ENCODE measurements at places on chromosomes 4 and X. TPM values are rescaled to one million over a fixed set of nuclear protein-coding genes. Genes with fewer than 3 reads are reported as not detected.

Gene DOK7
- total RNA-seq, result 2.4 TPM

Gene TAPT1
- 11.7 TPM for total RNA-seq

Gene NUP54
- 53.9 TPM for total RNA-seq

Gene PABPC4L
- total RNA-seq, result not detected

Gene GC
- total RNA-seq, result 1.8 TPM

Gene ARHGEF9
- 15.0 TPM for total RNA-seq

Gene ABCD1
- total RNA-seq, result 7.1 TPM

Gene AFM
- not detected for total RNA-seq

Gene EDA
- total RNA-seq, result 5.2 TPM

Gene HPSE
- 12.6 TPM for total RNA-seq

Gene GSX2
- total RNA-seq, result not detected

Gene XKRX
- total RNA-seq, result 0.47 TPM

Gene ZNF518B
- total RNA-seq, result 38.7 TPM

Gene OTC
- not detected for total RNA-seq

Gene BMPR1B
- total RNA-seq, result not detected

Gene ZNF732
- total RNA-seq, result not detected

Gene L1CAM
- total RNA-seq, result 14.8 TPM

Gene VSIG1
- 0.07 TPM for total RNA-seq

Gene DCAF8L2
- not detected for total RNA-seq

Gene ARMCX2
- total RNA-seq, result 0.17 TPM

Gene BST1
- total RNA-seq, result 0.44 TPM

Gene HPRT1
- 57.8 TPM for total RNA-seq

Gene TCP11X2
- total RNA-seq, result not detected

Gene YTHDC1
- total RNA-seq, result 68.9 TPM

Gene ARL9
- not detected for total RNA-seq

Gene CLDN24
- total RNA-seq, result not detected

Gene CAPN6
- total RNA-seq, result 0.10 TPM

Gene ASB11
- not detected for total RNA-seq

Gene F8
- 2.6 TPM for total RNA-seq

Gene HPGD
- total RNA-seq, result 0.66 TPM

Gene MAGEA8
- not detected for total RNA-seq

Gene TACR3
- total RNA-seq, result not detected

Gene CYTL1
- total RNA-seq, result not detected

Gene TMEM187
- 12.6 TPM for total RNA-seq

Gene GYPE
- total RNA-seq, result not detected

Gene DRP2
- total RNA-seq, result 0.64 TPM

Gene SGCB
- 18.3 TPM for total RNA-seq

Gene PNMA6F
- total RNA-seq, result not detected

Gene SLC10A6
- not detected for total RNA-seq

Gene MAGEA12
- not detected for total RNA-seq

Gene DCAF4L1
- total RNA-seq, result 0.39 TPM

Gene NLRP2B
- not detected for total RNA-seq

Gene MAGEA2B
- 21.8 TPM for total RNA-seq

Measured in HCT116 (cell line).